Stimulated activated CD4-positive, alpha-beta T cell treated with anti-CD3 and anti-CD28 coated beads, Interleukin-1b, Interleukin-23, amount 100 ng/mL, for 4 hours (primary cell): ENCODE measurements at places on chromosomes 2 and 18.
A peak's percentile ranks its signal among the peaks of the same experiment; 100 is the strongest.

GRCh38 chr2:106956879-106957278 lies 70.9 kb upstream of the ST6GAL2 start:
- no peak for DNase-seq

DNA sequence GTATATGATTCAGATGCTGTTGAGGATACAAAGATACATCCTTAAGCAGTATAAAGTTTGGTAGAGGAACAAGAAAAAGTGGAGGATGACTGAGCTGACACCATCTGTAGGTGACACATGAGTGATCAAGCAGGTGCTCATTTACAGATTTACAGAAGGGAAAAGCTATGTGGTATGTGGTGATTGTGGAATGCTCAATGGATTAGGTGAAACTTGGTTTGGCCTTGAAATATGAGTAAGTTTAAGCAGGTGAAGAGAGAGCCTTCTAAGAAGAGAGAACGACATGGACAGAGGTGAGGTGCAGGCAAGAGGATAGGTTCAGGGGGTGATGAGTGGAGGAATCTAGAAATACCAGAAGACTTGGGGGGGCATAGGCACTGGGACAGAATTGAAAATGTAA lies 5.9 kb downstream of the ASXL3 start:
- DNase-seq, result no peak

DNA sequence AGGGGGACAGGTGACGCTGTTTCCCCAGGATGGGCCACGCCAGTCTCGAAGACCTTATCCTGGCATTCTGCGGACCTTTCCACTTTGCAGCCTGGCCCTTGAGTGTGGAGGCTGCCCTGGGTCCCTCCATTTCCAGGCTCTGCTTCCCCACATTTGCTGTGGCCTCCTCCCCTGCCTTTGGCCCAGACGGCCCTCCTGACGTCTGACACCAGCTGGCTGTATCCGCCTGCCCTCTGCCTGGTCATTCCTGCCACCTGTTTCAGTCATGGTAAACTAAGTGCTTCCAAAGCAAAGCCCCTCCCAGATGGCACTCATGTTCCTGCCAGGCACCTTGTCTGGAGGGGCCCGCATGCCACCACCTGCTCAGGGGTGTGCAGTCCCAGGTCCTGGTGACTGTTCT lies 95.1 kb downstream of the ASB1 start:
- DNase-seq, result no peak

GRCh38 chr18:3162181-3162580 lies 57.6 kb downstream of the MYOM1 start:
- DNase-seq, result no peak

- no peak for DNase-seq
These were observed 137.4 kb downstream of the MC4R start for GRCh38 chr18:60235164-60235563.

DNA sequence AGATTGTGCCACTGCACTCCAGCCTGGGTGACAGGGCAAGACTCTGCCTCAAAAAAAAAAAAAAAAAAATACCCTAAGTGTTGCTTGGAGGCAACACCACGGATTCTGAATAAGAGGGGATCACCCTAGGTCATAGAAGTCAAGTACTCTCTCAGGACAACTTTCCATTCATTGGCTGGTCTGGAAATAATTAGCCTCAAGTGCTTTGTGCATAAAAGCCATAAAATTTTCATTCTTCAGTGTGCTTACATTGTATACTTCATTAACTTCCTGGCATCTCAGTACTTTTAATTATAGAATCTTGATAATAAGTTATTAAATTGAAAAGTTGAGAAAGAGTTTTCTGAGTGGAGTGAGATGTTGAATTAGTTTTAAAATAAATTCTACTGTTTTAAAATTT lies 876.1 kb upstream of the FAM98A start:
- no peak for DNase-seq

- no peak for DNase-seq
These were observed 60.9 kb upstream of the SLC14A2 start for GRCh38 chr18:45554389-45554737.

DNA sequence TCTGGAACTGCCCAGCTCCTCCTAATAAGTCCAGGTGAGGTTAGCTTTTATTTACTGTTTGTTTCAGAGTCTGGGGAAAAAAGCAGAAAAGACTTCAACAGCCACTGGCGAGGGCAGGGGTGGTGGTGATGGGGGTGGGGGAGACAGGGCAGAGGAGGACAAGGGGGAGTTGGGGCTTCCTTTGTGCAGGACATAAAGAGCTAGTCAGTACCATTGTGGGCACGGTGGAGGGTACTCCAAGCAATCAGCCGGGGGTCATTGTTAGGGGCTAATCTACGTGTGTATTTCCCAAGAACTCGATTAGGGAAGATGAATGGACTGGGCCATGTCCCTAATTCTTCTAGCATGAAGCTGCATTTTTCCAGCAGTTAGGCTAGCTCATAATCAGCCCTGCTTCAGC lies 2.8 kb upstream of the RAX start:
- no peak for DNase-seq

- no peak for DNase-seq
These were observed 64.4 kb downstream of the GREB1 start for GRCh38 chr2:11598228-11598731.

- DNase-seq, result peak; percentile 5
These were observed 447 bp downstream of the TRAF3IP1 start for GRCh38 chr2:238320648-238321281.
